ENCODE measurements at places on chromosomes 1 and 21.
A peak's percentile ranks its signal among the peaks of the same experiment; 100 is the strongest.

DNA sequence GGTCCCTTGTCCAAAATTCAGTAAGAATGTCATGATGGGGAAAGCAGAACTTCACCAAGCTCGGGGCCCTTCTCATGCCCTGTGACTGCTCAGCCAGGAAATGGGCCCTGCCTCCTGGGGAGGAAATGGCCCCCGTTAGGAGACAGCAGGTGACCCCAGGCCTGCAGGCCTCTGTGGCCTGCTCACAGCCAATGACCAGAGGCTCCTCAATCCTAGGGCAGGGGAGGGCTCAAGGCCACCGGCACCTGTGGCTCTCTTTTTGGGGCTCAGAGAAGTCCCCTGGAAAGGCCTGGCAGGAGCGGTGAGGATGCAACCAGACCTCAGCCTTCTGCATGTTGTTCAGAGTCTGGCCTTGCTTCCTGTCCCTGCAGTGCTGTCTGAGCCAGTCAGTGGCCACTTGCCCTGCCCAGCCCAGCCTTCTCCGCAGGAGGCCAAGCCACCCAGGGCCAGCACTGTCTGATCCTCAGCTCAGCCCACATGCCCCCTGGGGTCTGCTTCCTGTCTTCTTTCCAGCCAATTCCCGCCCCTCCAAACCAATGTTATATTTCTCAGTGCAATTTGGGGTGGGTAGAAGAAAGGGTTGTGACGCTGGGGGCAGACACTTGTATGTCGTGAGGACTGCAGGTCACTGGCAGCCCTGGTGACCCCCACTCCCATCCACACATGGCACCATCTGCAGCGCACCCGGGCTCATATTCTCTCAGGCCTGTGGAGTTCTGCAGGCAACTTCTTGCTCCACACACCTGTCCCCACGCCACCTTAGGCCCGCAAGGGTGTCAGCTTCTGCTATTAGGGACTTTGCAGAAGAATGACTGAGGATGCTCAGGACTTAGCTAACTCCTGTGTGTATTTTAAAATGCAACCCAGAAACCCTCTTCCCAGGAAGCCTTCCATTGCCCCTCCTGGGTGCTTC, 83.6 kb downstream of the ITPKB start:
- no peak for DNase-seq

DNA sequence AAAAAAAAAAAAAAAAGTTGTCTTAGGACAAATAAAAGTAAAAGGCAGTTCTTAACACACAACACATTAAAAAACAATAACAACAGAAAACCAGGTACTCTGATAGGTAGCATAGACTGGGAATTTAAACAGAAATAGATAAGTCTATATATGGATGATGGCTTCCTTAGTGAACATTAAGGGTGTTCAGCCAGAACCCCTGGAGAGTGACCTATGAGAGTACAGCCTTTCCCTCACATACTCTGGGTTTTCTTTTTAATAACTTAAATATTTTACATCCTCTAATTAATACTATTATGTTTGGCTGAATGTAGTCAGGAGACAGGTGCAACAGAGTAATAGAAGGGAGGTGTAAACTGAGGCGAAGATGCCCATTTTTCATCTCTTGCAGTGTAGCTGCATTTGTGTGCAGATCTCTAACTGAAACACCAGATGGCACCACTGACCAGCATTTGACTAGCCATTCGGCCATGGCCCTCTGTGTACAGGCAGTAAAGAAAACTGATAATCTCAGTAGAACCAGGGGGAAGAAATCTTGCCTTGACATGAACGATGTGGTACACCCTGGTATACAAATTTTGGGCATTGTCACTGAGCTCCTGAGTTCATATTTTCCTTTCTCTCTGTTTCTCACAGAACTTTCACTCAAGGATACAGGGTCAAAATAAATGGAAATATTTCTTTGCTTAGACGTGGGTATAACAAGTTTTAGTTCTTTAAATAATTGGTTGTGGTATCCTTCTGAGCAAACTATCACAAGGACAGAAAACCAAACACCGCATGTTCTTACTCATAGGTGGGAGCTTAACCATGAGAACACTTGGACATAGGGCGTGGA, 7.6 kb downstream of the TTF2 start:
- DNase-seq: peak; percentile 17

DNA sequence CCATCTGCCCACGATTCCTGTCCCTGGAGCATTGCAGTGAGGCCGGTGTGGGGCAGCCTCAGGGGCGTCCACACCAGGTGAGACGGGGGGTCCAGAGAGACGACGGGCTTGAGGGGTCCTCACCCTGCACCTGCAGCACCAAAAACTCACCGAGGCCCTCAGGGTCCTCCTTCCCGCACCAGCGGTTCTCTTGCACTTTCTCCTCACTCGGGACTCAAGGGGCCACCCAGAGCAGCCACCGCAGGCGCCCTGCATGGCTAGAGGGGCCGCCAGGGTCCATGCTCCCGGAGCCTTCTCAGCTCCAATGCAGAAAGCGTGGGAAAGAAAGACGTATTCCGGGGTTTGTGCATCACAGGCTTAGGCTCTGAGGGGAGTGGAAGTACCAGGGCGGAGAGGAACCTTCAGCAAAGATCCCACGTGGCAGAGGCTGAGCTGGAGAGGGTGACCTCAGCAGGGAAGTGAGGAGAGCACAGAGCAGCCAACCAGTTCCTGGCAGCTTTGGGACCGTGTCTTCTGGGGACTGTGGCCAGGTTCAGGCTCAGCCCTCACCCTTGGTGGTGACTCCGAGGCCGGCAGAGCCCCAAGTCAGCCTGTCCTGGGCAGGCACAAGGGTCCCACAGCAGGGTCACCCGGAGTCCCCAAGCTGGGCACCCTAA, 19.5 kb upstream of the COL6A2 start:
- DNase-seq: no peak

DNA sequence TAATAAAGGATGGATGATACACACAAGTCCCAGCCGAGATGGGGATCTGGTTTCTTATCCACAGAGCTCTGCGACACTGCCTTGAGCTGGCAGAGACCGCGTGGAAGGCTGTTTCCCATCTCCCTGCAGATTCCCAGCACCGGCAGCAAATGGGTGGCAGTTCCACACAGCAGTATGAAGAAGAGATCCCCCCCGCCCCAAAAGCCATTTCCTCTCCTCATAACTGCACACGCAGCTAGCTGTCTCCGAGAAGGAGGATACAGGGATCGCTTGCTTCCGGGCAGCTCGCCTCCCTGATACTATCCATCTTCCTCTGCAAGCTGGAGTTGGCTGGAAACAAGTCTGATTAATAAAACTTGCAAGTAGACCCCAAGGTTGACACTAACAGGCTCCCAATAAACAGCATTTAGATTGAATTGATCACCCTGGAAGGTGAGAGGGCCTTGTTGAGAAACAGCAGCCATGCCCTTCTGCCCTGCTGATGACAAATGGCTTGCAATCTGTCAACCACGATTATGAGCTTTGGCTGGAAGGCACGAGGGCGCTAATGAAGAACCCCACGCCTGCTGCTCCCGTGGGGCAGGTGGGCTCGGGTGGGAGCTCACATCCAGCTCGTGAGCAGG, 642.3 kb downstream of the AJAP1 start:
- DNase-seq: no peak

GRCh38 chr1:109432336-109432735, 6.1 kb upstream of the PSMA5 start:
- DNase-seq: no peak

DNA sequence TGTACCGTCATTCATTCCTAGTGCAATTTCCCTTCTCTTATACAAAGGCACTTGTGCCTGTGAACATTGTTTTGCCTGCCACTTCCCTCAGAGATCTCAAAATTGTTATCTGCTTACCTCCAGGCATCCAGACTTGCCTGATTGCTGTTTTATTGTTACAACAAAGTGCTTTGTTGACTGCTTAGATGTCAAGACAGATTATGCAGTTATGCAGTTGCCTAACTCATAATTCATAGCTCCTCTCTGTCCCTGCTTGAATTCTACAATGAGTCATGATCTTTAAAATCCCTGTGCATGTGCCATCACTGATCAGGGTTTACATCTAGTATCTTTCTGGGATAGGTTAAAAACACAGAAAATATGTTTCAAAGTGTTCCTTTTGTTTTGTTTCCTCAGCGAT, 24.5 kb downstream of the CXADR start:
- DNase-seq: no peak

GRCh38 chr1:27318596-27318995, 3.4 kb upstream of the TMEM222 start:
- DNase-seq: no peak

- DNase-seq: peak; percentile 18
Measured at GRCh38 chr1:12088607-12089006, 25.5 kb downstream of the TNFRSF8 start.
